ENCODE measurements at places on chromosomes 13 and 19.

DNA sequence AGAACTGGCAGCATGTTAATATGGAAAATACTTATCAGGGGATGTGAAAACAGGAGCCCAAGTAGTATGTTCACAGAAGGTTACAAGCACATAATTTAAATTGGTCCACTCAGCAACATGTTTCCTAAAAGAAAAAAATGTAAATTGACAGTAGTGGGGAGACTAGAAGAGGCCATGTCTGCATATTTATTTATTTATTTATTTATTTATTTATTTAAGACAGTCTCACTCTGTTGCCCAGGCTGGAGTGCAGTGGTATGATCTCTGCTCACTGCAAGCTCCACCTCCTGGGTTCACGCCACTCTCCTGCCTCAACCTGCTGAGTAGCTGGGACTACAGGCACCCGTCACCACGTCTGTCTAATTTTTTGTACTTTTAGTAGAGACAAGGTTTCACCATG lies 13.7 kb upstream of the ZNF8 start:
- DNase-seq = no peak

GRCh38 chr19:55255618-55256423 lies 3.0 kb downstream of the PPP6R1 start:
- peak; percentile 41 for DNase-seq

DNA sequence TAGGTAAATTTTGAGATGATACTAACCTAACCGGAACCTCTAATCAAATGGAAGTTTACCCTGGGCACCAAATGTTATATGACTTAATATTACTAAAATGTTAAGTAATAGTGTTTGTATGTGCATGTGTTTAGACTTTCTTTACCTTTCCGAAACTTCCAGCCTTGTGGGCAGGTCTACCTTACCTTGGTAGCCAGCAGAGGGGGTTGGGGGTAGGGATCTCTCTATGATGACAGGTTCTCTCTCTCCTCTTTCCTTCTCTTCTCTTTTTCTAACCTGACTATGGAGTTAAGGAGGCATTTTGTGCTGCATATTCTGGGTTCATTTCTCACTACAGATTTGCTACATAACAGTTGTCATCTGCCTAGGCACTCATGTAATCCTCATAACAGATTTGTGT lies 6.8 kb upstream of the FRY start:
- DNase-seq = no peak

DNA sequence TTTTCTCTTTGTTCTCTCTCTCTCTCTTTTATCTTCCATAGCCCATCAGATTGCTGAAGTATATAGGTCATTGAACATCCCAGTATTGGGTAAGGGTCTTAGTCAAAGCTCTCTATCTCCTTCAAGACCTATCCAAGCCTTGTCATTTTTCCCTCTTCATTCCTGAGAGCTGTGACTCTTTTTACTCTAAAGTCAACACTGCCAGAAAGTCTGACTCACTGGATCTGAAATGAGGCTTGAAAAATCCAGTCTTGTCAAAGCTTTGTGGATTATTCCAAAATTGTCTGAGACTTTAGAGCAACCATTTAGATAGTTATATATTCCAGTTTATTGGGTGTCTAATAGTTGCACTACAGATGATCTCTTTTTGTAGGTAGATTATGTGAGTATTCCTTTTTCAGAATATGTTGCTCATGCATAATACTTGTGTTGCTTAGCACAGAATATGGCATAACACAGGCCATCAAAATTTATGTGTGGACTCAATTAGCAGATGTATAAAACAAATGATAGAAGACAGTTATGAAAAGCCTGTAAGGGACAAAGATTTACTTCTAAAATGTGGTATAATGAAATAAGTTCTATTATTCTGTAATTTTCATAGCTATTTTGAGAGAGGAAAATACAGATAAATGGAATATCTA lies 389.3 kb upstream of the PCDH9 start:
- no peak for DNase-seq

DNA sequence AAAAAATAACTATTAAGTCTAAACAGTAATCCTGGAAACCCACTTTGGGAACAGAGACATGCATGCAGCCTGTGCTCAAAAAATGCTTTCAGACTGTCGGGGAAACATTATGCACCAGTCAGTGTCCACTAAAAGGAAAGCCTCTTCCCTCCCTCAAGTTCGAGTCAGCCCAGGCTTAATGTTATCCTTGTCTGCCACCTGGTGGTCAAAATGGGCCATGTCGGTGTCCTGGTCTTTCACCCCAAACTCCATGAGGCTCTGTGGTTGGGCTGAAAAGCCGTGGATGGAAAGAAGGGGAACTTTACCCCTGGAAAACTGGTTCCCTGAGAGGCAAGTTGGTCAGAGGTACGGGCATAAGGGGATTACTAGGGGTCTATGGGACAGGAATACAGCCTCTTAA lies 88.4 kb upstream of the ZNF492 start:
- DNase-seq = peak; percentile 16

DNA sequence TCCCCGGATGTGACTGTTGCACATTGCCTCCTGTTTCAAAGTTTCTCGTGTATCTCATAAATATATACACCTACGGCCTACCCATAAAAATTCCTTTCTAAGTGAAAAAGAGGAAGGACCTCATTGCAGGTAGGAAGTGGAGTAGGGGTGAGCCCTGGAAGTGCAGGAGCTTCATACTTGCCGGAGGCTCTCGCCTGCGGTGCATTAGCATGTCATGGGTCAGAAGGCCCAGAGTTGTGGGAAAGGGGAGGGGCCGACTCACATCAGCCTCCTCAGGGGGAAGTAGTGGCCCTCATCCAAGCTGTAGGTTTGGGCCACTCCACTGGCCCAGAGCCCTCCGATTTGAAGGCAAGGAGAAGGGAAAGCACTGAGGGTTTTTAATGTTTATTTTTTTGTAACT lies 26.0 kb upstream of the IRS2 start:
- no peak for DNase-seq

- DNase-seq = no peak
These were observed 62.9 kb upstream of the KLHL1 start for GRCh38 chr13:70171151-70171550.

DNA sequence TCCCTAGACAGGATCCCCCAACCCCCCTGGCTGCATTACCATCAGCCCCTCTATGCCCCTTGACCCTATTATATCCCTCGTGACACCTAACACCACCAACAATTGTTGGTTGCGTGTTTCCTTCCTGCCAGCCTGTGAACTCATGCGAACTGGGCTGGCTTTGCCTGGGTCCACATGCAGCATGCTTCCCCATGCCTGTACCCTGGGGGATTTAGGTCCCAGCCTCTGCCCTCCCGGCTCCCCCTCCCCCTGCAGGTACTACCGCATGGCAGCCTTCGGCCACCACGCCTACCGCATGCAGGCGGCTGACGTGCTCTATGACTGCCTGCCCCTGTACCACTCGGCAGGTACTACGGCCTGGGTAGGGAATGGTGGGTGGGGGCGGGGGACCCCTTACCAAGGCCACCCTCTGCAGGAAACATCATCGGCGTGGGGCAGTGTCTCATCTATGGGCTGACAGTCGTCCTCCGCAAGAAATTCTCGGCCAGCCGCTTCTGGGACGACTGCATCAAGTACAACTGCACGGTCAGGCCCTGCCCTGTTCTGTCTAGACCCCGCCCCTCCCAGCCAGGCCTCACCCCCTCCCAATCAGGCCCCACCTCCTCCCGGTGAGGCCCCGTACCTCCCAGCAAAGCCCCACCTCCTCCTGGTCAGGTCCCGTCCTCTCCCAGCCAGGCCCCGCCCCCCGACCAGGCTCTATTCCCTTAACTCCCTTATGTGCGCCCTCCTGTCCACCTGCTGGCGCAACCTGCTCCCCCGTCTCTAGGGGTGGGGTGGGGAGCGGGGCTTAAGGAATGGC lies 18.5 kb downstream of the SLC27A1 start:
- DNase-seq = peak; percentile 77

- DNase-seq = no peak
These were observed 138.8 kb upstream of the RNF113B start for GRCh38 chr13:98315902-98316301.

DNA sequence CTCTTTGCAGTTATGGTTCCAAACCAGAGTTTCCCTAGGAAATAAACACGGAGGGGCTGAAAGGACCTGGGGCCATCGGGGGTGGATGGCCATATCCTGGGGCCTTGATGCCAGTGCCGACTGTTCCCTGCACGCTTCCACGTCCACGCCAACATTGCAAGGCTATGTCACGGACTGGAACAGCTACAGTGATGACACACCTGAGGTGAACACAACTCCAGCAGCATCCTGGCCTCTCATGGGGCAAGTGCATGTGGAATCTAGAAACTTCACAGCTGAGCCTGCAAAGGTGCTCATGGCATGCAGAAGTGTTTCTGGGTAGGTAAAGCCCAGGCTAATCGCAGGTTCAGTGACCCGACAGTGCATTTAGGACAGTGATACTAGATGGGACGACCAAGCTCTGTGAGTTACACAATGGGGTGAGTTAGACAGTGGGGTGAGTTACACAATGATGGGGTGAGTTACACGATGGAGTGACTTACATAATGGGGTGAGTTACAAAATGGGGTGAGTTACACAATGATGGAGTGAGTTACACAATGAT lies 52.0 kb upstream of the GAS6 start:
- no peak for DNase-seq

DNA sequence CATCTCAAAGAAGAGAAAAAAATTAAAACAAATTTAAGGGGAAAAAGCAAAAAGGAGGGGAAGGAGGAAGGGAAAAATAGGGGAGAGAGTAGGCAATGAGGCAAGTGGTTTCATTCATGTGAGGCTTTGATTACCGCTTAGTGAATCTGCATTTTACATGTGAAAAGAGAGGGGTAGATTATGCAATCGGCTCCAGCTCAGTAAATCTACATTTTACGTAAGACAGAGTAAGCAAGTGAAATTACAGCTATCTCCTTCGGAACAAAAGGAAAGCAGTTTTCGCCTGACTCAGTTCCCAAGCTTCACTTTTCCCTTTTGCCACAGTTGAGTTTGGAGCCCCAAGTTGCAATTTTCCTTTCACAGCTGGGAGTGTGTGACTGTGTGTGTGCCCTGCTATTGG lies 16.0 kb upstream of the OLFM2 start:
- DNase-seq = no peak

- DNase-seq = no peak
These were observed 1193.1 kb upstream of the MIR17HG start for GRCh38 chr13:90154311-90154960.

DNA sequence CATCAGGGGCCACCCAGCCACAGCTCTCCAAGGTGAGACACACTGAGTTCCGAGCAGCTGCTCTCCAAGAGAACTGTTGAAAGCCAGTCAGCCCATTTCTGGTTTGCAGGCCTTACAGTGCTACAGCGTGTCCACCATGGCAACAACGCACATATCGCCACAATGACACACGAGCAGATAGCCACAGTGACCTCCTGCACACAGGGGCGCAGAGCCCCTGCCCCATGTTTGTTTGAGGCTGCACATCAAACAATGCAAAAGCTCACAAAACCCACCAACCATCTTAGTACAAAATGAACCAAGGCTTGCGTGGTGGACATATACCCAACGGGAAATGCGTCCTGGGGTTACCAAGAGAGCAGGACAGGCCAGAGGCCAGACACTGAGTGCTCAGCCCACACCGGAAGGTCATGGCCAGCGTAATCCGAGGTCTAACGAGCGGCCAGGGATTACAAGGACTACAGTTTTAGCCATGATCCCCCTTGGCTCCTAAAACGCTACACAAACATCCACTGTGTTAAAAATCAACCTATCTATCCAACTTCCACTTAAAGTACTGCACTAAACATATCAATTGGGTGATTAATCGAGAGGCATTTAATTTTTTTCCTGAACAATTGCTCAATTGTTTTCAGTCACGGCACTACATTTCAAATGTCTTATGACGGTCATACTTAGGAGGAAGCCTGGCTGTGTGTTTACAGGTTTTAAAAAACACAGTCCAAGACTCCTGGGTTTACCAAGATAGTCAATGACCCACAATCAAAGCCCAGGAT lies 56.0 kb downstream of the STK24 start:
- no peak for DNase-seq

GRCh38 chr13:24709186-24709913 lies 29.1 kb downstream of the ATP12A start:
- peak; percentile 54 for DNase-seq

DNA sequence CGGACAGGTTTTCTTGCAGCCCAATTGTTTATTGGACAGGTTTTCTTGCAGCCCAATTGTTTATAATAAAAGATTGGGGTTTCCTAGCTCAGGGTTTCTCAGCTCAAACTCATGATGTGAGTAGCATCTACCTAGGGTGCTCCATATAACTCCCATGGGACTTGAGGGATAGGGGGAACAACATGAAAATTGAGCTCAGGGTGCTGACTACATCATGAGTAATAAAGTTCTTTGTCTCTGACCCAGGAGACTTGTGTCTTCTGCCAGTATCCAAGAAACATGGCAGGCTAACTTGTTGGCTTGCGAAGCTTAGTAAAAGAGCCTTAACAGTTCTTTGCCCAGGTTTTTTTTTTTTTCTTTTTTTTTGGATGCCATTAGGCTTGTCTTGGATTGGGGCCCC lies 59.2 kb upstream of the MYCBP2 start:
- DNase-seq = no peak

GRCh38 chr19:40147338-40147692 lies 43.9 kb upstream of the MAP3K10 start:
- no peak for DNase-seq

DNA sequence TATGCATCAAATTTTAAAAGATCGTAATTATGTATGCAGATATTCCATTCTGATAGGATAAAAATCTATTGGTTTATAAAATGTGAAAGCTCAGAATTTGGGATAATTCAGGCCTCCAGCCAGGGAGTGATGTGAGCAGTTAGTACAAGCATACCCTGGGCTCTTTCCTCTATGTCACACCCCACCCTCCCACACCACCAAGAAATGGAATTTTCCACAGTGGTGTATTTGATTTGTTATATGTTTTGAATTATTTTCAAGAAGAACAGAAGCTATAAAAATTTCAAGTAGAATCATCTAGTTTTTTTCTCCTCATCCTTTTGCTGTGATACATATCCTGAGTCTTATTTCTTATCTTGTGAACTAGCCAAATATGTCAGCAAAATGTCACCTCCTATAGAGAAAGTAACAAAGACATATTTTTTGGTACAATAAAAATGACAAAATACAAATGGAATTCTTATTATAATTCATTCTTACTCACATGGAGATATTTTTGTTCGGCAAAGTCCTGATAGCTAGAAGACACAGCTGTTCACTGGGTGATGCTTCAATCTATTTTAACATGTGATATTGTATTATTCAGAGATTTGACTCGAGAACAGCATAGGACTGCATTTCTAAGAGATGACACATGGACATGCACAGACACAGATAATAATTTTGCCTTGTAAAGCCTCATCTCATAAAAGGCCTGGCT lies 61.2 kb upstream of the FRY start:
- no peak for DNase-seq

GRCh38 chr13:43232873-43233265 lies 209.5 kb downstream of the DNAJC15 start:
- DNase-seq = no peak
